Karpas-422 (cell line): ENCODE measurements at places on chromosomes 6 and 20. TPM values are rescaled to one million over a fixed set of nuclear protein-coding genes. Genes with fewer than 3 reads are reported as not detected.

Gene SMIM8
- total RNA-seq = 14.2 and 15.2 TPM in 2 replicates

Gene ACSS1
- total RNA-seq = 2.3 and 8.5 TPM in 2 replicates

Gene TTK
- total RNA-seq = 28.0 and 52.0 TPM in 2 replicates

Gene DEFB132
- total RNA-seq = 0.22 TPM in 1 of 2 replicates, not detected in the other

Gene DEFB124
- total RNA-seq = not detected in 2 replicates
